Activated CD4-positive, alpha-beta T cell treated with anti-CD3 and anti-CD28 coated beads, Interleukin-10, Interleukin-2, amounts not matched to agents 100 ng/mL and 50 ng/mL, durations not matched to agents 16 hours and 8 hours (primary cell): ENCODE measurements at places on chromosomes 7 and 10.
A peak's percentile ranks its signal among the peaks of the same experiment; 100 is the strongest.

DNA sequence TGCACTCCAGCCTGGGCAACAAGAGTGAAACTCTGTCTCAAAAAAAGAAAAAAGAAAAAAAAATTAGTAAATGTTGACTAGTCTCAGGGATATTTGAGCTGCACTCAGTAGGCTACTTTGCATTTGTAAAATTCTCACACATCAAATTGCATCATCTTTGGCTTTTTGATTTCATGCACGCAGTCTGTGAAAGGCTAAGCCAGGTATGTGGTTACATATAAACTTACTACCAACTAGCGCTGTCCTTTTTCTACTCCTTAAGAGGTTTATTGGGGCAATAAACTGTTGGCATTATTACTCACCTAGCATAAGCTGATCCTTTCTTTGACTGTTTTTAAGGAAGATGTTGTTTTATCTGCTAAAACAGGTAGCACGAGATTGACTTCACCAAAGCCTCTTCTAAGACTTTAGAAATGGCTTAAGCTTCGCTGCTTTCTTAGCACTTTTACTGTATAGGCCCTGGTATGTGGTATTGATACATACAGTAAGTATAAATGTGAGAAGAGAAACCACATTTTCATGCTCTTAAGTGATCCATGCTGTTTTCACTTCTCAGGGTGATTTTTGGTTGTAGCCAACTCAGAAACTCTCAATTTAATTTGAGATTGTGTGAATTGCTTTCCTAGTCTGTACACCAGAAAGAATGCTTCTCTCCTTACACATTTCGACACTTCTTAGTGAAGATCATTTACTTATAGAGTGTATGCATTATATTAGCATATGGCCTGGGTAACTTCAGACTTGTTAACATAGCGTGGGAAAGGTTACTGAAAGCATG lies 323.9 kb downstream of the AUTS2 start:
- DNase-seq, result no peak

DNA sequence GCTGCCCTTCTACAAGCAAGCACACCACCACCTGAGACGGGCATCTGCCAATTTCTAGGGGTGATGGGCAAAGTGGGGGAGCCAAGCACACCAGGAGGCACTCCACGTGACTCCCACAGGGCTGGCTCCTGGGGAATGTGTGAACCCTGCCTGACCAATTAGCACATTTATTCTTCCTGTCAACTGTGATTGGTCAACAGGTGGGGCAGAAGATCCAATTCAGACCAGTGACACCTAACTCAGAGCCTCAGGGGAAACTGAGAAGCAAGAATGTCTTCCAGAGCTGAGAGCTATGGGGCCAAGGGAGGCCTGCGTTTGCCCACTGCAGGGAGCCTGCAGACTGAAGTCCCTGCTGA lies 15.4 kb downstream of the TMEM273 start:
- DNase-seq, result no peak

- DNase-seq, result peak; percentile 48
Observed at GRCh38 chr10:3172081-3172445, 519 bp downstream of the PITRM1 start.

- no peak for DNase-seq
Observed at GRCh38 chr7:106766551-106766950, 98.5 kb upstream of the PIK3CG start.

GRCh38 chr10:46235705-46236545 lies 50.9 kb upstream of the ANTXRL start:
- no peak for DNase-seq

GRCh38 chr7:33471636-33472242 lies 342.4 kb downstream of the BBS9 start:
- no peak for DNase-seq

- no peak for DNase-seq
Observed at GRCh38 chr7:729140-730000, 2.3 kb upstream of the PRKAR1B start.

DNA sequence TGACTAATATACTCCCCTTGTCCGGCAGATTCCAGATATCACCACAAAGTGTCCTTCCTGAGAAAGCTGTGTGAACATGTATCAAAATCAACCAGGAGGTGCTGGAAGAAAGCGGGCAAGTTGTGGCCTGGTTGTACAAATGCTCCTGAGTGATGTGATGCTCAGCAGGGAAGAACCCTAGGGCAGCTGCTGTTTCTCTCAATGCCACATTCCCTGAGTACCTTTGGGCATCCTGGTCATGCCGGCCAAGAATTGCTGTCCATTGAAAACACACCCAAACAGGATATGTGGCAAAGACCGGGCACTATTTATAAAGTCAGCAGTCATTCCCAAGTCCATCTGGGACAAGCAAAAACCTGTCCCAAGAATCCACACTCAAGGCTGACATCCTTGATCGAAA lies 7.8 kb upstream of the ADCY1 start:
- no peak for DNase-seq

DNA sequence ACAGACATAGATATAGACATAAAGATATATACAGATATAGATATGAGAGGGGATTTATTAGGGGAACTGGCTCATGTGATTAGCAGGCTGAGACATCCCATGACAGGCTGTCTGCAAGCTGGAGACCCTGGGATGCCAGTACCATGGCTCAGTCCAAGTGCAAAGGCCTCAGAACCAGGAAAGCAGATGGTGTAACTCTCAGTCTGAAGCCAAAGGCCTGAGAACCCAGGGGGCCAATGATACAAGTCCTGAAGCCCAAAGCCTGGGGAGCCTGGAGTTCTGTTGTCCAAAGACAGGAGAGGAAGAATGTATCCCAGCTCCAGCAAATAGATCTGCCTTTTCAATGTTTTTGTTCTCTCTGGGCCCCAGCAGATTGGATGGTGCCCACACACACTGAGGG lies 5.5 kb downstream of the NCOA4 start:
- no peak for DNase-seq

DNA sequence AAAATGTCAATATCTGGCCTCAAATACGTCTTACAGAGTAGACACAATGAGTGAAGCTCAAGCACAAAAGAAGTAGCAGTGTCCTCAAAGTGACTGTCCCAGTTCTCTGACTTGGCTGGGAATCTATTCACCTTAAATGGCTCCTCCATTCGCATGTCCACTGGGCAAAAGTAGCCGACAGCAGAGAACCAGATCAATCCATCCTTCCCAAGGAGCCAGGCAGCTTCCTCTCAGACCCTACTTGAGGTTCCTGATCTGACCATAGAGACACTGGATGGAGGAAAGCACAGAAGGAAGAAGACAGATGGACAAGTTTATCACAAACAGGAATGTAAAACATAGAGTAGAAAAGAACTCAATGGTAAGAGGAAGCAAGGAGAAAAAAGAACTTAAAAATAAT lies 53.5 kb downstream of the CDK6 start:
- no peak for DNase-seq

DNA sequence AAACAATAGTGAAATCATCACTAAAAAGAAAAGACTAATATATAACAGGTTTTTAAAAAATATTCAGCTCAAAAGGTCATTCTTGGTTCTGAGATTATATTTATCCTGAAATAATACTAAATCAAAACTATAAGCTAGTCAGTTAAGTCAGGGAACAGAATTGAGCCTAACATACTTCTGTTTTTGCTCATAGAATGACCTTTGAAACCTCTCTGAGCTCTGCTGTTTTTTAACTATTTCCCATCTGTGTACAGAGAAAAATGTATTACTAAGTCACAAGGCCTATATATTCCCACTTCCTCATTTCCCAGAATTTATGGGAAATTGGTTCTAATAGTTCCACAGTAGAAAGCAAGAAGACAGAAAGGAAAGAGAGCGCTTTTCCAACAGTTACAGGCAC lies 346.8 kb upstream of the ETV1 start:
- DNase-seq, result no peak
